HFFc6 (cell line): ENCODE measurements at places on chromosomes 7 and 10.
A peak's percentile ranks its signal among the peaks of the same experiment; 100 is the strongest.

GRCh38 chr10:123132576-123133477, 2.9 kb upstream of the HMX3 start:
- H3K4me1 ChIP-seq, result peaks cover 20% of the 10 kb centered on the region
- H3K4me3 ChIP-seq, result peak overlapping the region; percentile 72
- H3K27ac ChIP-seq, result no peak overlapping the region
- peaks cover 53% of the 10 kb centered on the region for H3K27me3 ChIP-seq

GRCh38 chr10:86259901-86260562, 106.6 kb downstream of the GRID1 start:
- H3K4me3 ChIP-seq, result no peak overlapping the region
- DNase-seq, result no peak
- H3K27ac ChIP-seq, result no peak overlapping the region
- no peaks in the 10 kb centered on the region for H3K4me1 ChIP-seq

GRCh38 chr10:4202938-4203337, 417.9 kb upstream of the KLF6 start:
- peaks cover 21% of the 10 kb centered on the region; the same call in 1 of the 2 replicates for H3K4me1 ChIP-seq
- no peaks in the 10 kb centered on the region for H3K36me3 ChIP-seq
- H3K27me3 ChIP-seq, result peaks cover 2% of the 10 kb centered on the region
- no peak overlapping the region for H3K27ac ChIP-seq

- H3K4me3 ChIP-seq, result no peak overlapping the region
- H3K4me1 ChIP-seq, result no peaks in the 10 kb centered on the region
- H3K27me3 ChIP-seq, result no peaks in the 10 kb centered on the region
- H3K27ac ChIP-seq, result no peak overlapping the region
These were observed 94.4 kb upstream of the STEAP4 start for GRCh38 chr7:88401009-88401623.

DNA sequence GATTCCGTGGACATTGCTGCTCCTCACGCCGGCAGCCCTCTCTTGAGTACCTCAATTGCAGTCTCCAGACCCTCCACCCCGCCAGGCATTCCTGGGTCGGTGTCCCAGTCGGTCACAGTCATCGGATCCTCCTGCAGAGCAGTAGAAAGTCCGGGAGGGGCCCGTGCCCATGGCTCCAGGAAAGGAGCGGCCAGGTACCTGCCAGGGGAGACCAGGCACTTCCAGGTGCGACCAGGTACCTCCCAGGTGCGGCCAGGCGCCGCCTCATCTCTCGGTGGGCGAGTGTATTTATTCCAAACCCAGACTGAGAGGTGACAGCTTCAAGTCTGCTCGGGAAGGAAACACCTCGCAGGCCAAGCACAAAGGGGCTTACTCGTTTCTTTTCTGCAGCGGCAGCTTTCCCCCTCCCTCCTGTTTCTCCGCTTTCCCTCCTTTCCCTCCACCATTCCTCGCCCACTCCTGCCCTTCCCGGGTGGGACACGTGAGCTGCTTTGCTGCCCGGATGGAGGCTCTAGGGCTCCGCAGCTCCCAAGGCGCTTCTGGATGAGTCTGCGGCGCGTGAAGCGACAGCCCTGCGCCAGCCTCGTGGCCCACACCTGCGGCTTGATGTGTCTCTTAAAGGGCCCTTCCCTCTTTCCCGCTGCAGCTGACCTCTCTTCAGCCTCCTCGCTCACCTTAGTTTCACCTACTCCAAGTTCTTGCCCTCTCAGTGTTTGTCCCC, 39.4 kb upstream of the AGK start:
- H3K4me1 ChIP-seq, result no peaks in the 10 kb centered on the region
- no peak overlapping the region for H3K4me3 ChIP-seq
- H3K36me3 ChIP-seq, result peaks cover 5% of the 10 kb centered on the region
- no peak for DNase-seq

DNA sequence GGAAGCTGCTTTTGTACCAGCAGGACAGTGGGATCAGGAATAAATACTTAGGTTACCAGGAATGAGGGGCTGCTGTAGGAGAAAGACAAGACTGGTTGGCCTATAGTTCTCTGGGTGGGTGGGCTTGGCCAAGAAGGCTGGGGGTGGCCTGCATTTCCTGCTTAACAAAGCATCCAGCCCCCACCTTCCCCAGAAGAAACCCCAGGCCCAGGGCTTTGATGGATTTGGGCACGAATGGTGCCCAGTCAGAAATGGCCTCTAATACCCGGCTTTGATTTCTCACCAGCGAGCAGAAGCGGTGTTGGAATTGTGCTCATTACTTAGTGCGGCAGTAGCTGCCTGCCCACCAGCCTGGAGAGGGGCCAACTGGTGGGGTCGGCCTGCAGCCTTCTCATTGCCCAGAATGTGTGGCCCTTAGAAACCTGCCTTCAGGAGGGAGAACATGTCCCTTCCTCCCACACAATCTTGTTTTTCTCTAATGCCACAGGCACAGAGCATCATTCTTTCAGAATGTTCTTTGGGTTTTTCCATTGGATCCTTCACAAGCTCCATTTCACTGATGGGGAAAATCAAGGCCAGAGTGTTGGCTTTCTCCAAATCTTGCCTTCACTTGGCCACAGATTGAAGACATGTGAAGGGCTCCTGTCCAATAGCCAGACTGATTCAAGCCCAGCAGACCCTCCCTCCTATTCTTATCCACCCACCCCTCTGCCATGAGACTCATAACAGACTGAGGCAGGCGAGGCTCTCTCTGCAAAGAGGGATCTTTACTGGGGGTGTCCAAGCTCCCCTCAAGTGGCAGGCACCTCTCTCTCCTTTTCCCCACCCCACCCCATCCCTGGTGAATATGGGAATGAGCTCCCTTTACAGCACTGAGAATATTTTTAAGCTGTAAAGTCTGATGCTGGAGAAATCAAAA, 2.5 kb downstream of the UNC5B start:
- H3K27ac ChIP-seq, result peak overlapping the region; percentile 16; the same call in 1 of the 2 replicates
- peaks cover 16% of the 10 kb centered on the region for H3K27me3 ChIP-seq
- H3K4me3 ChIP-seq, result peak overlapping the region; percentile 91
- no peak for DNase-seq
- H3K4me1 ChIP-seq, result peaks cover 40% of the 10 kb centered on the region

DNA sequence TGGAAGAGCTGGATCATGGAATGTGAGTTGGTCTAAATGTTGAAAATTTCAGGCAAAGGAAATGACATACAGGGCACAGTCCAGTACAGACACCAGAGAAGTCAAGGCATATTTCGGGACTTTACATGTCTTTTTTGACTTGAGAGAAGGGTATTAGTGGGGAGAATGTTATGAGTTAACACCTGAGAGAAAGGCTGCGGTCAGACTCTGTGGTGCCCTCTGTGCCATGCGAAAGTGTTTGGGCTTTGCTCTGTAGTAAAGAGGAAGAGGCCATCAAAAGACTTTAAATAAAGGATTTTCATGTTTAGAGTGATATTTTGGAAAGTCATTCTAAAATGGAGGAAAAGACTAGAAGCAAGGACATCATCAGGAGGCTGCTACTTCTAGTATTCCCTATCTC, 607.4 kb downstream of the CCSER2 start:
- no peak overlapping the region for H3K27ac ChIP-seq
- no peaks in the 10 kb centered on the region for H3K4me1 ChIP-seq
- peaks cover 16% of the 10 kb centered on the region for H3K36me3 ChIP-seq
- H3K27me3 ChIP-seq, result no peaks in the 10 kb centered on the region; the same call in 1 of the 2 replicates
- no peak for DNase-seq
- H3K4me3 ChIP-seq, result no peak overlapping the region

- DNase-seq, result no peak
- no peak overlapping the region for H3K4me3 ChIP-seq
- H3K27me3 ChIP-seq, result peaks cover 23% of the 10 kb centered on the region; the same call in 1 of the 2 replicates
- no peak overlapping the region for H3K27ac ChIP-seq
- 0 out of 2 replicates have a peak, but pooled peaks cover 5% of the 10 kb centered on the region for H3K36me3 ChIP-seq
These were observed 124.9 kb downstream of the OAT start for GRCh38 chr10:124293616-124294449.

GRCh38 chr7:45712872-45713668, 138.9 kb downstream of the ADCY1 start:
- H3K4me1 ChIP-seq, result peaks cover 7% of the 10 kb centered on the region
- H3K4me3 ChIP-seq, result no peak overlapping the region
- no peak for DNase-seq
- no peaks in the 10 kb centered on the region for H3K36me3 ChIP-seq

DNA sequence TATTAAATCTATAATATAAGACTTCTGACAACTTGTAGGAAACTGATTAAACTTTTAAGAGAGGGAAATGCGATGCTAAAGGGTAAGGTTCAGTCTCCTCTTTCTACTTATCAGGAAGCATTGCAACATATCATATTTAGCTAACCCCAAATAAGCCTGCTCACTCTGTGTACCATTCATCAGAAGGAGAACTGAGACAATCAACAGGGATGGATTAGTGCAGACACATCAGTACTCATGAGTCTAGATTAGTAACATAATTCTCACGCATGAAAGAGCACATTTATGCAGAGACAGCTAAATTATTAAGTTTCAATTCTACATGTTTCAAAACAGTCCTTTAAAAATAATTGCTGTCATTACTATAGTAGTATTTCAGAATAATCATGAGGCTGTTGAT, 354.2 kb upstream of the ZWINT start:
- H3K4me3 ChIP-seq, result no peak overlapping the region
- H3K4me1 ChIP-seq, result no peaks in the 10 kb centered on the region
- H3K36me3 ChIP-seq, result no peaks in the 10 kb centered on the region
- no peaks in the 10 kb centered on the region for H3K27me3 ChIP-seq

GRCh38 chr7:18572154-18572553, 76.6 kb downstream of the HDAC9 start:
- no peaks in the 10 kb centered on the region for H3K27me3 ChIP-seq
- no peak overlapping the region for H3K27ac ChIP-seq
- DNase-seq, result no peak
- peaks cover 7% of the 10 kb centered on the region for H3K4me1 ChIP-seq
- H3K36me3 ChIP-seq, result no peaks in the 10 kb centered on the region; the same call in 1 of the 2 replicates
- no peak overlapping the region for H3K4me3 ChIP-seq

DNA sequence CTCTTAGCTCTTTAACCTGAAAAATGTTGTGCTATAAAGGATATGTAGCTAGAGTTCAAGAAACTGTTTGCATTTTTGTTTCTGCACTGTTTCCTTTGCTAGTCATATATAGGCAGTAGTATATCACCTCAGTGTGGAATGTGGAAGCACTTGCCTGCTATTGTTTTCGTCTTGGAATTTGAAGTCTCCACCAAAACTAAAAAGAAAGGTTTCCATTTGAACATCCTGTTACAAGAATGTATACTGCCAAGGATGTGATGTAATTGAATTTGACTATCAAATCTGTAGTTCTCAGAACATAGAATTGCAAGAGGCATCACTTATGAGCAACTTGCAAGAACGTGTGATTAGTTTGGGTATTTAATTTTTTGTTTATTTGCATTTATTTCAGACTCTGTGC, 51.1 kb upstream of the MEOX2 start:
- H3K36me3 ChIP-seq, result no peaks in the 10 kb centered on the region
- no peaks in the 10 kb centered on the region for H3K4me1 ChIP-seq
- no peak for DNase-seq
- no peaks in the 10 kb centered on the region for H3K27me3 ChIP-seq
- H3K4me3 ChIP-seq, result no peak overlapping the region

GRCh38 chr7:142992427-142992826, 30.3 kb upstream of the KEL start:
- no peaks in the 10 kb centered on the region for H3K4me1 ChIP-seq
- no peak overlapping the region for H3K27ac ChIP-seq
- H3K36me3 ChIP-seq, result no peaks in the 10 kb centered on the region
- no peak overlapping the region for H3K4me3 ChIP-seq

DNA sequence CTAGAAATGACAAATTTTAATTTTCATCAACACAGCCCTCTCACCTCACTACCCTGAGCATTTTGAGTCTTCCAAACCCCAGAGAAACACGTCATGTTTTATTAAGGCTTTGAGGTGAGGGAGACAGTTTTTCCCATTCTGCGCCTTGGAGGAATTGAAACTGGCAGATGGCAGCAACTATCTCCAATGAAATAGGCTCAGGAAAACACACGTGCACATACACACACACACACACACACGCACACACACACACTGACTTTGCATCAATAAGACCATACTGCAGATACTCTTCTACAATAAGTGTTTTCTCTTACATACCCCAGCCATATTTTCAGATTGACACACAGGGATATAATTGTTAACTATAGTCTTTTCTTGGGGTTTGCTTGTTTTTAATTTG, 3.2 kb upstream of the SFTPA2 start:
- H3K4me3 ChIP-seq, result no peak overlapping the region
- H3K27ac ChIP-seq, result no peak overlapping the region
- no peak for DNase-seq
- H3K36me3 ChIP-seq, result no peaks in the 10 kb centered on the region
- peaks cover 13% of the 10 kb centered on the region; the same call in 1 of the 2 replicates for H3K4me1 ChIP-seq

DNA sequence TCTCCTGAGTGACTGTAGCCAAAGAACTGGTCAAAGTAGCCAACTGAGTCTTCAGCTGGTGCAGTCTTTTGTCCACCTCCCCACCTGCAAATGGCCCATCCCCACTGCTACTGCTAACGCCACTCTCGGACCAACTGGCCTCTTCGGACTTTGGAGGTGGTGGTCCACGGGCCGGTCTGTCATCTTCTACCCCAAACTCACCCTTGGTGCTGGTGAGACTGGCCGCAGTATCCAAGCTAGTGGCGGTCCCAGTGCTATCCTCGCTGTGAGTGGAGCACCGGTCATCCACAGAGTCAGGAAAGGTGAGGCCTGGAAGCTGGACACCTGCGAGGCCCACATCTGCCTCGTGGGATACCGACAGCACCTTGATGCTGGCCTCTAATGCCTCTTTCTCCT, 750 bp downstream of the GCC1 start:
- peak overlapping the region; percentile 97 for H3K4me3 ChIP-seq
- peak overlapping the region; percentile 87 for H3K27ac ChIP-seq
- peaks cover 3% of the 10 kb centered on the region for H3K27me3 ChIP-seq
- peaks cover 14% of the 10 kb centered on the region; the same call in 1 of the 2 replicates for H3K36me3 ChIP-seq

DNA sequence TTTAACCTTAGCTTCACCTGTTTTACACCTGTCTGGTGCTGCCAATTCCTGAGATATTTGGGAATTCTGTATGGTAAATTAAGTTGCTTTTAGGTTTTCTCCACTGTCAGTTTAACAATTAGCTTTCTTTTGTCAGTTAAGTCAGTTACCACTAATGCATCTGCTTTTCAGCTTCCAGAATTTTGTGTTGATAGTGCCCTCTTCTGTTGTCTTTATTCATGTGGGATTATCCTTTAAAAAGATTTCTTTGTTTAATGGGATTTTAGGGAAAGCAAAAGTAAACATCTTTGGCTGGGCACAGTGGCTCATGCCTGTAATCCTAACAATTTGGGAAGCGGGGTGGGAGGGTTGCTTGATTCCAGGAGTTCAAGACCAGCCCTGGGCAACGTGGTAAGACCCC, 8.1 kb downstream of the TFAM start:
- H3K4me1 ChIP-seq, result no peaks in the 10 kb centered on the region
- H3K4me3 ChIP-seq, result no peak overlapping the region
- H3K27me3 ChIP-seq, result no peaks in the 10 kb centered on the region
